ENCODE measurements at places on chromosomes 12 and 14. TPM values are rescaled to one million over a fixed set of nuclear protein-coding genes. Genes with fewer than 3 reads are reported as not detected.

DNA sequence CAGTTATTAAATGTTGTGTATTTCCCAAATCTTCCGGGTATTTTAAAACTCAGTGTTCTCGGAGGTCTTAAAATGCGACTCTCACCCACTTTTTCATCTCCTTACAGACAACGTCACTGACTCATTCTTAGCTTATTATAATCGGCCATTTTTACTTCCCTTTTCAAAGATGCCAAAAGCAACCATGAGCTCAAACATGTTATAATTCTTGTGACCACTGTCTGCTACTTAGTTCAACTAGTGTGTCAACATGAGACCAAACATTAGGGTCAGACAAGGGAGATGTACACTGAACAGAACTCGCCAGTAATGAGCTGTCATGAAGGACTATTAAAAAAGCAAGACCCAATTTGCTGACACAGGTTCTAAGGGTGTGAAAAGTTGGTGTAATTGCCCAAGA is 4.2 kb upstream of the GRIP1 start:
- no peak for DNase-seq

DNA sequence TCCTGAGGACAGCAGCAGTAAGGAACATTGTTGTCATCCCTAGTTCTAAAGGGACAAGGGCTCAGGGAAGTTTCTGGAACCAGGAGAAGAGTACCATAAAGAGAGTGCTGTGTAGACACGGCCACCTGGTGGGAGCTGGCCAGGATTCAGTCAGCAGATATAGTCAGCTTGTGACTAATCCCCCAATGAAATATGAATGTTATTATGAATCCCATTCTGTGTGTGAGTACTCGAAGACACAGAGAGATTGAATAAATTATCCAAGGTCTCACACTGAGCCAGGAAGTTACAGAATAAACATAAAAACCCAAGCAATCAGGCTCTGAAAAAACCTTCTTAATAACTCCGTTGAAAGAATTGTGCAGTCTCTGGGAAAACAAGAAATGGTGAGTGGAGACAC is 1359.5 kb downstream of the AACS start:
- no peak for DNase-seq

- DNase-seq: no peak
Observed at GRCh38 chr14:101729382-101729781, 32.1 kb upstream of the PPP2R5C start.

DNA sequence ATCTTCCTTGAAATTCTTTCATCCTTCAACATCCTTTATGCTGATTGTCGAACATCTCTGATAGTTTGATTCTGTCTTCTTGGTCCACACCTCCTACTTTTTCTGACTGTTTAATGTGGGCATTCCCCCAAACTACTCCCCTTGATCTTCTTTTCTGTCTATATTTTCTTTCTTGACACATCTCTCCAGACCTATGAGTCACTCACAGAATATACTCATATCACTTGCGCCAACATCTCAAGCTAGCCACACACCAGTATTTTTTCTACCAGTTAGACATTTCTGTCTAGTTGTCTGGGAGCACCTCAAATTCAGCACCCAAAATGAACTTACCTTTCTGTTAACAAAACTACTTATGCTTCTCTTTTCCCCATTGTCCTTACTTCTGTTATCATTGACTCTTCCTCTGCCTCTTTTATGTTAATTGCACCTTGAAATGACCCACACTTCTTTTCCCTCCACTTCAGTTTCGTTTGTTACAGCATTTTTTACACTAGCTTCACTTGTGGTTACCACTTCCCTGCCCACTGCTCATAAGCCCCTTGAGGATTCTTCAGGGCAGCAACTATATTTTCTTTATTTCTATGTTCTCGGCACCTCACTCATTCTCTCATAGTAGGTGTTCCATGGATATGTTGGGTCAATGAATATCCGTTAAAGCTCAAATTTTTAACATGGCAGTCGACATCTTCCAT is 33.5 kb downstream of the TSHR start:
- no peak for DNase-seq

Gene GTF2A1
- polyA plus RNA-seq: 23.0 TPM

GRCh38 chr12:22925623-22926022 is 300.7 kb downstream of the ETNK1 start:
- DNase-seq: no peak

Measured in muscle of back (tissue), 13 donors.